ENCODE measurements at places on chromosomes 11 and 22.

DNA sequence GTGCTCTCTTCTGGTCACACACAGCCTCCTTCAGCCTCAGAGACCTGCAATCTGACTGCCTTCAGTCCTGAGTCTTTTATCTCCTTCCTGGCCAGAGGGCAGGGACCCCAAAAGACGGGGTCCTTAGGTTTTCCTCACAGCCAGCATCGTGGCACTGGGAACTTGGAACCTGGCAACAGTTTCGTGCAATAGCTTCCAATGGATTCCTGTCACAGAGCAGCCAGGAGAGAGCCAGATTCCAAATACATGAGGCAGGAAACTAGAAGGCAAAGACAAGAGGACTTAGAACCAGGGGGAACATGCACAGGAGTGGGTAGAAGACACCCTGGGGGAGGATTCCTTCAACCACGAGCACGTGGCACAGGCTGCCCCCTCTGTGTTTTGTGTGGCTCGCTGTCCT, 48.6 kb downstream of the C11orf91 start:
- no peak for DNase-seq

GRCh38 chr11:40722179-40722795, 737.2 kb downstream of the LRRC4C start:
- DNase-seq, result no peak

GRCh38 chr11:103939694-103940093, 96.7 kb upstream of the DDI1 start:
- DNase-seq, result no peak

DNA sequence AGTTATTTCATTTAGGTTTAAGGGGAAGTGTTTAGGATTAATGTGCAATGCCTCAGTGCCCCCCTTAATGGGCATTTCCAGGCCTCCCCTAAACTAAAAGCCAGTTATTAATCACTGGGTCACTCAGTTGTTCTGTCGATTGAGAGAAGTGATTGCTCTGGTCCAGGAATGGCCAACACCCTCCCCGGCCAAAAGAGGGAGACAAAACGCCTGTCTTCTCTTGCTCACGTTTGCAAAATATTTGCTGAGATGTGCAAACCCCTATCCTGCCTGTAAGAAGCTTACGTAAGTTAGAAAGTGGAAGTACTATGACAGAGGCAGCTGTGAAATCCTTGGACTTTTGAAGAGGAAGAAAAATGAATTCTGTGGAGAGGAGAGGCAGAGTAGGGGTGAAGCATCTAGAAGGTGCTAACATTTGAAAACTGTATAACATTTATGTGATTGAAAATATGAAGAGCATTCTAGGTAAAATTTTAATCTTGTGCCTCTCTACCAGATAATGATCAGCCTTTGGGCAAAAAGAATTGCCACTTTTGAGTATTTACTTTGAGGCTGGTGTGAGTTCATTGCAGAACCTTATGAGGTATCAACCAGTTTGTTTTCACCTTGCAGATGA, 37.7 kb downstream of the NTM start:
- DNase-seq, result no peak

DNA sequence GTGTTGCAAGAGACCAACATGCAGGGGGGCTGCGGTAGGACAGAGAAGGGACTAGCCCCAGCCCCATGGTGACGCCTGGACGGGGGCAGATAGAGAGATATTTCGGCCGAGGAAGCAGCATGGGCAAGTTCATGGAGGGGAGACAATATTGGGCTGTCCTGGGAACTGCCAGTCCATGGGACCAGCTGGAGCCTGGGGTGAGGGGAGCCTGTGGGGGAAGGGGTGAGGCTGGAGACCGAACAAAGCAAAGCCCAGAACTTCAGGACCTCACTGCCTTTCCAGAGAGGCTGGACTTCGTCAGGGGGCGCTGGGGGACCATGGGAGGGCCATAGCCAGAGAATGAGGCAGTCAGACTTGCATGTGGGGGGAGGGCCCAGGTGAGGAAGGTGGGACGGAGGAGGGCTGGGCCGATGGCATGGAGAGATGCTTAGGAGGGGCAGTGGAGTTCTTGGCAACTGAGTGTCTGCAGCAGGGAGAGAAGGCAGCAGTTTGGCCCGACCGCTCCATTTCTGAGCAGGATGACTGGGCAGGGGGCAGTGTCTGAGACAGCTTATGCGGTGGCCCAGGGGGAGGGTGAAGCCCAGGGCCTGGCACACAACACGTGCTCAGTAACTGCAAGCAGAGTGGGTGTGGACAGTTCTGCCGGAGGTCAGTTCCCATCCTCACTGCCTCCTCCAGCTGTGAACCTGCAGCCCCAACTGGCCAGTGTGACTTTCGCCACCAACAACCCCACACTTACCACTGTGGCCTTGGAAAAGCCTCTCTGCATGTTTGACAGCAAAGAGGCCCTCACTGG, 712 bp downstream of the UPK3A start:
- DNase-seq, result no peak

GRCh38 chr11:64996710-64997380, at the start of gene BATF2:
Gene BATF2 (minus strand): TSS chr11:64996971. CDS start chr11:64996914, 57 bp downstream.
- DNase-seq, result no peak

GRCh38 chr22:45670981-45671782, 452 bp upstream of the ATXN10 start:
- no peak for DNase-seq

DNA sequence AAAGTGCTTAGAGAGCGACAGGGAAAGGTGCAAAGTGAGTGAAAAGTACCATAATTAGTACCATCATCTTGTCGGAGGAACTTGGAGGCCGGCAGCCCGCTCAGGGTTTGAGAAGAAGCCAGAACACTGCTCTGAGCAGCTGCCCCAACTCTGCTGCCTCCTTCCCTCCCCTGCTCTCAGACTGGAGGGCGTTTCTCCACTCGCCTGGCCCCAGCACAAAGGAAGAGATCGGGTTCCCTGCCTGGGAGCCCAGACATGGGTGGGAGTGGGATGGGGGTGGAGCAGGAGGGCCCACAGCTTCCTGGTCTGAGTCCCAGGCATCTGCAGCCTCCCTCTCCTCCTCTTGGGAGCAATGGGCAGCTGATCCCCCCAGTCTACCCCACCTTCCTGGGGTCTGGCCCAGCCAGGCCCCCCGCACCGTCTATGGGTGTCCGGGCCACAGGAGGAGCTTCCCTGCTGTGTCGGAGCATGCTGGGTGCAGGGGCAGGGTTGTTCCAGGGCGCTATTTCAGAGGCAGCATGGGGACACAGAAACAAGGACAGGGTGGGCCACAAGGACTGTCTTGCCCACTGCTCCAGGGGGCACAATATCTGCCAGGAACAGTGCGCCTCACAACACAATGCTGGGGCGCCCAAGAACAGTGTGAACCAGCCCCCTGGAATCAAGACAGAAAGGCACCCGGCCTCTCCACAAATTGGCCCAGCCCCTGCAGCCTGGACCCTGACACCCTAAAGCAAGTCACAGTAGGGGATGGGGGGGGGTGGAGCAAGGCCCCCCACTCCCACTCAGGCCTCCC, 4.8 kb downstream of the LIF start:
- no peak for DNase-seq

GRCh38 chr11:71454470-71455113, 1.6 kb downstream of the NADSYN1 start:
- DNase-seq, result no peak

- peak; percentile 42 for DNase-seq
Measured at GRCh38 chr11:36564376-36565030, 3.3 kb upstream of the RAG1 start.

DNA sequence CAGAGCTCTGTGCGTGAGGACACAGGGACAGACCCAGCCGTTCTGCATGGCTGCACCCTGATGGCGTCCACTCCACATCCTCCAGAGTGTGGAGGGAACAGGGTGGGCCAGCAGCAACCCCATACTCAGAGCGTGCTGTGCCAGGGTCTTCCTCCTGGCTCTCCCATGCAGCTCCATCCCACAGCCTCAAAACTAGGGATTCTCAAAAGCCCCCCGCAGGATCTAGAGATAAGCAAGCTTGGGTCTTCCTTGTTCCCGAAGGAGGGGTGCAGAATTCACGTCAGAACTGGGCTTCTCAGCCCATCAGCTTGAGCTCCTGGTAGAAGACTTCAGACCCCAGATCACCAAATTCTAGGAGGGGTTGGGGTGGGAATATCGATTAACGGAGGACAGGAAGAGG, 858.8 kb downstream of the TBC1D22A start:
- no peak for DNase-seq

GRCh38 chr11:67584205-67584880, 731 bp downstream of the GSTP1 start:
- DNase-seq, result peak; percentile 45

- DNase-seq, result no peak
Measured at GRCh38 chr11:128574576-128575011, 12.8 kb downstream of the ETS1 start.

GRCh38 chr11:95939091-95939490, 15.2 kb upstream of the MTMR2 start:
- DNase-seq, result no peak

DNA sequence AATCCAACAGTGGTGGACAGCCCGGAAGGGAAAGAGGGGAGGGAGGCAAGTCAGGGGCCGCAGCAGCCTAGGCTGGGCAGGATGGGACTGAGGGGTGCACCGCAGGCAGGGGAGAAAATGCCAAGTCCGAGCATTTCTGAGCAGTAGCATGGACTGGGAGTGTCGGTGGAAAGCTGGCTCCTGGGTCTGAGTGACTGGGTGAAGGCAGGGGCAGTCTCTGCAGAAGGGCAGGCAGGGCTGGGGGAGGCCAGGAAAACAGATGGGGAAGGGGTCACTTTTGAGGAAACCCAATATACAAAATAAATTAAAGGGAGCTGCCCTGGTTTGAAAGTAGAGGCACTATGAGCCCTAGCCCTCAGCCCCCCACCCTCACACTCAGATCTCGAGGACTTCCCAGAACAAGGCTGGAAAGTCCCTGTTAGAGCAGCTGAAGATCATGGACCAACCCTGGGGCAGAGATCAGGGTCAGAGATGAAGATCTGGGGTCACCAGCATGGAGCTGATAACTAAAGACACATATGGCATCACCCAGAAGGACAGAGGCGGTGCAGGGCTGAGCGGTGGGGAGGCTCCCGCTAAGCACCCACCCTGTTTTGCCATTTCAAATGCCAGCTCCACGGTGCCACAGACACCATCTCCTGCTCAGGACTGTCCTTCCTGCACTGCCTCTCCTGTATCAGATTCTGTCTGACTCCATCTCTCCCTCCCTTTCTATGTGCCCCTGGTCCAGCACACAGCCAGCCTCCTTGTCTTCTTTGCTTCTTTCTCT, 32.4 kb upstream of the ETS1 start:
- no peak for DNase-seq

DNA sequence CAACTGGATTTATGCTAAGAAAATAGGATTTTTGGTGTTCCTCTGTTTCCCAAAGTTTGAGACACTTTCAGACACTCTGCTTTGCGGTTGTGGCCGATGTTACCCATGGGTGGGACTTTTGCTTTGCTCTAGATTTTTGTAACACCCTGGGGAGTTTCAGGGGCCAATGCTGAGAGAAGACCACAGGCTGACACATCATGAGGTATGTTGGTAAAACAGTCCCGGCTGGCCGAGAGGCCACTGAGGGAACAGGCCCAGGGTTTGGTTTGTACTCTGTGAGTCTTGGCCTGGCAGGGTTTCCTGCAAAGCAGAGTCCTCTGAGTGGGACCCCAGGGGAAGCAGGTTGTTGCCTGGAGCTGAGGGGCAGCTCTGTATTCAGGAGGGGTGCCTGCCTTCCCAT, 78.5 kb upstream of the PITPNB start:
- no peak for DNase-seq
